SJSA1 (cell line): ENCODE measurements at places on chromosomes 6 and 20. TPM values are rescaled to one million over a fixed set of nuclear protein-coding genes. Genes with fewer than 3 reads are reported as not detected.

- H3K27me3 ChIP-seq, result no peaks in the 10 kb centered on the region
- H3K4me1 ChIP-seq, result peaks cover 35% of the 10 kb centered on the region
- H3K27ac ChIP-seq, result no peak overlapping the region
- DNase-seq, result no peak
- H3K36me3 ChIP-seq, result peaks cover 20% of the 10 kb centered on the region
Observed at GRCh38 chr20:63972312-63973159, 2.8 kb upstream of the ZNF512B start.

GRCh38 chr6:161080263-161080970, 88.8 kb downstream of the MAP3K4 start:
- H3K4me1 ChIP-seq, result peaks cover 14% of the 10 kb centered on the region
- H3K36me3 ChIP-seq, result peaks cover 69% of the 10 kb centered on the region
- peak overlapping the region; percentile 65 for H3K27ac ChIP-seq
- no peaks in the 10 kb centered on the region for H3K27me3 ChIP-seq

GRCh38 chr20:19809505-19809904, 51.4 kb downstream of the RIN2 start:
- H3K4me1 ChIP-seq, result peaks cover 36% of the 10 kb centered on the region
- H3K27ac ChIP-seq, result no peak overlapping the region
- H3K36me3 ChIP-seq, result no peaks in the 10 kb centered on the region
- DNase-seq, result no peak

Gene SNAI1
- total RNA-seq, result 11.4 and 24.2 TPM in 2 replicates

Gene OR2H1
- not detected in 2 replicates for total RNA-seq

Gene CD93
- not detected in 2 replicates for total RNA-seq
